SK-MEL-5 (cell line): ENCODE measurements at places on chromosomes 12 and 14. TPM values are rescaled to one million over a fixed set of nuclear protein-coding genes. Genes with fewer than 3 reads are reported as not detected.
A peak's percentile ranks its signal among the peaks of the same experiment; 100 is the strongest.

DNA sequence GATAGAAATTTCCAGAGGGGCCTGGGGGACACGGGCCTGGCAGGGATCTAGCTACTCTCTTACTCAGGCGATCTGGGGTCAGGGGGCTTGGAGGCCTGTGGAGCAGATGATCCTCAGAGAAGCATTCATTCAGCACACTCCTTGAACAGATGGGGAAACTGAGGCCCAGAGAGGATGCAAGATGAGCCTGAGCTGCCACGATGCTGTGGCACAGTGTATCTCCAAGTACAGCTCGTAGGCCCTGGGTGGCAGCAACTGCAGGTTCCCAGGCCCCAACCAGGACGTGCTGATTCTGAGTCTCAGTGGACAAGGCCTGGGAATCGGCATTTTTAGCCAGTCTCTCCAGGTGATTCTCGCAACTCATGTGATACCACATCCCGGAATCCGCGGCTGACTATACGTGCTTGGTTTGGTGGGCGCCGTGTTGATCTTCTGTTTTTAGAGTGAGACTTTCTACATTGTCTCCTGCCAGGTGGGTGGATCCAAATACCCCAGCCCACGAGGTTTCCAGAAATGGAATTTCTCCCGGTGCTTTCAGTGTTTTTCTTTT lies 22.5 kb downstream of the ADGRD1 start:
- DNase-seq = no peak

DNA sequence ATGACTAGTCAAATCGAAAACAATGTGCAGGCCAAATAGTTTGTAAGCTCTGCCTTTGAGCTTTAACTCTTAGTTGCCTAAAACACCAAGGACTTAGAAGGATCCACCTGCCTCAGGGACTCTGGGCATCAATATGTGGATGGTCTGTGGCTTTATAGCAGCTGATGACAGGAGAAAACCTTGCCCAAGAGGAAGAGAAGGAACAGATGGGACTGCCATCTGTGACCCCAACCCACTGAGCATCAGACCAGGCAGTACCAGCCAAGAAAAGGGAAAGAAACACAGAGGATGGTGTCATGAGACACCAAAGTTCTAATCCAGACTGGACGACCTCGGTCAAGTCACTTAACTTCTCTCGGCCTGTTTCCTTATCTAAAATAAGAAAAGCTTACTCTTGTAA lies 12.7 kb downstream of the TGFB3 start:
- no peak for DNase-seq

- no peak for DNase-seq
Observed at GRCh38 chr12:123937707-123938591, 34.7 kb downstream of the CCDC92 start.

- DNase-seq = no peak
Observed at GRCh38 chr12:79381248-79382208, 309.2 kb downstream of the PAWR start.

DNA sequence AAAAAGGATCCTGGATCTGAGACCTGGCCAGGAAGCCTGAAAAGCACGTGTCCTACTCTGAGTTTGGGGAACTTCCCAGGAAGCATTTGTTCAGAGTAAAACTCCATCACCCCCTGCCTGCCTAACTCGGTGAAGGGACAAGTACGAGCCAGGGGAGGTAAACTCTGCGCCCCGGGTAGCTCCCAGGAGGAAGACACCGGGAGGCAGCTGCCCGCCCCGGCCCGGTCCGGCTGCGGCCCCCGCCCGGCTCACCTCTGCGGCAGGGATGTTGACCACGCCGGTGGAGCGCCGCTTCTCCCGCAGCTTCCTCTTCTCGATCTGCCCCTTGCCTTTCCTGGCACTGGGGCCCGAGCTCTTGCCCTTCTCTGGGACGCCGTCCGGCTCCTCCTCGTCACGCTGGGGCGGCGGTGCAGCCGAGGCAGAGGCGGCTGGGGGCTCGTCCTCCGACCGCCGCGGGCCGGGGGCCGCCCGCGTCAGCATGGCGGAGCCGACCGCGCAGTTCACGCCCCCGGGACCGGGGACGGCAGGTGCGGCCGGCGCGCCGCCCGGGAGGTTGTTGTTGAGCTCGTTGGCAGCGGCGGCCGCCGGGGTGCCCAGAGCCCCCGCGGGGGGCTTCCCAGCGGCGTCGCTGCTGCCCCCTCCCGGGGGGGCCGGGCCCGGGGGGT lies 1.2 kb downstream of the PAWR start:
- peak; percentile 44 for DNase-seq

- DNase-seq = no peak
Observed at GRCh38 chr12:16150276-16150675, 127.2 kb downstream of the SLC15A5 start.

DNA sequence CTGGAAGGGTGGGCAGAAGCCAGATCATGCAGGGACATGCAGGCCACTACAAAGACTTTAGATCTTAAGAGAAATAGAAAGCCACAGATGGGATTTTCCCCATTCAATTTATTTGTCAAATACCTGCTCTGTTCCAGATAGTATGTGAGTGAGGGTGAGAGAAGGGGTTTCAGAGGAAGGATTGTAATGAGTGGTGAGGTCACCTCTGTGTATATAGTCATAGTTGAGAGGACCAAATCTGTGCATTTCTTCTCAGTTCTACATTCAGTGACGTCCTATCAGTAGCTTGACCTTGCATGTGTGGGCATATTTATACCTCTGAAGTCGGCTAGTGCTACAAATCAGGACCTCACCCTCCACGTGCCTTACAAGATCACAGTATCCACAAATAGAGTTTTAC lies 31.2 kb upstream of the RBM19 start:
- DNase-seq = no peak

GRCh38 chr14:73369428-73369827 lies 88.9 kb downstream of the NUMB start:
- no peak for DNase-seq

GRCh38 chr12:80205960-80206359 lies 106.6 kb downstream of the OTOGL start:
- no peak for DNase-seq

- DNase-seq = peak; percentile 78
Observed at GRCh38 chr12:116236148-116236731, 41.3 kb downstream of the MED13L start.

DNA sequence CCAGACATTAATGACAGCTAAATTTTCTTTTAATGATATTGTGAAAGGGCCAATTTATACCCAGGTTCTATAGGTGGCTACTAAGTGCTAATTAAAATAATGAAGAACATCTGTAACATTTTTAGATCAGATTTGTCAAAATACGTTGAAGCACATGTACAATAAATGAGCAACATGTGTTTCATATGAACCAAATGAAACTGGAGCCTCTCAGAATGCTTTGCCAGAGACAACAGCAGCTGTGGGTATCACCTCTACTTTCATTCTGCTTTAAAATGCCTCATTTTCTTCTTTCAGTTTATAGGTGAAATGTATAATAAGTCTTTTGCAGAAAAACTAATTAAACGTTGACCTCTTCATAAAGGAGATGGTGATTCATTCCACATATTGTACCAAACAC lies 26.1 kb upstream of the MYF6 start:
- DNase-seq = no peak

- DNase-seq = no peak
Observed at GRCh38 chr14:101399737-101400517, 161.4 kb upstream of the DIO3 start.

DNA sequence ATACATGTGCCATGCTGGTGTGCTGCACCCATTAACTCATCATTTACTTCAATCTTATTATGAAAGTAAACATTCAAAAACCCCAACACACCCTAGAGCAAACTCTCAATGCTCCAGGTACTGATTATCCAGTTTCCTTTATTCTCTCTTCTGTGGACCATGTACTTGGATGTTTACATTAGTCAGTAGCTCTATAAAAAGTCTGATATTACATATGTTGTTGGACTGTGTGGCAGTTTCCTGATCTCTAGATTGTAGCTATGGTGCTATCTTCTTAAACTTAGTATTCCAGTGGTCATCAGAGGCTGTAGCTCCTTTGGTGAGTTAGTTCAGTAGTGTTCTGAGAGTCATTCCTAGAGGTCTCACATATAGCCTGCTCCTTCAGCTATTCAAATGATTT lies 25.1 kb upstream of the ITGA5 start:
- no peak for DNase-seq

DNA sequence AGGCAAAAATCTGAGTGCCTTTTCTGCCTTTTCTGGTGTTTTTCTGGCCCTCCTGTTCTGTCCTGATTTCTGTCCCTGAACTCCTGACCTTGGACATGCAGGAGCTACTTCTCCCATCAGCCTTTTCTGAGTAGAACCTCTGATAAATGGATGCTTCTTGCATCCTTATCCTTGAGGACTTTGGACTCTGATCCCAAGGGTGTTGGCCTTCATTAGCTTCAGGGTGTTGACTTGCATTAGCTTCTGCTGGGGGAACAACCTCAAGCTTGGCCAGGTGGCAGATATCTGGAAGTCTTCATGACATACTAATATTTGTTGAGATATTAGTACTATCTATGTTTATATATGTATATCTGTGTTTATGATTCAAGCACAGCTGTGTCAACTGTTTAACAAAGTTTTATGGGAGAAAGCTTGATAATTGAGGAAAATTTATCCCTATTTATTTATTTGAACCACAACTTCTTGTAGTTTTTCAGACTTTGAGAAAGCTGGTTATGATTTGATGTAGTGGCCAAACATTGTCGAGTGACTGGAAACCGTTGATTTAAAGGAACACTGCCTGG lies 124.3 kb downstream of the CHST11 start:
- no peak for DNase-seq

- DNase-seq = no peak
Observed at GRCh38 chr14:35047976-35048513, 2.0 kb downstream of the FAM177A1 start.

GRCh38 chr14:53027041-53027440 lies 76.2 kb upstream of the FERMT2 start:
- no peak for DNase-seq

GRCh38 chr14:67428501-67429031 lies 16.6 kb upstream of the PLEK2 start:
- DNase-seq = peak; percentile 30

DNA sequence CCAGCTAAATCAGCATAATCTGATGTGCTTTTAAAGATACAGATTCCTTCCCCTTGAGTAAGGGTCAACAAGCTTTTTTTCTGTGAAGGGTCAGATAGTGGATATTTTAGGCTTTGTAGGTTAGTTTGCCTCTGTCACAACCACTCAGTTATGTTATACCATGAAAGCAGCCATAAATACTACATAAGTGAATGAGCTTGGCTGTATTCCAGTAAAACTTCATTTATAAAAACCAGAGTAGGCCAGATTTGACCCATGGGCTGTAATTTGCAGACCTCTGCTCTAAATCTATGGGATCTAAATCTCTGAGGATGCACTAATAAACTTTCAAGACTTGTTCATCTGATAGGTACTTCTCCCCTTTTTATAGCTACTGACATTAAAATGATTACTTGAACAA lies 47.7 kb downstream of the LEMD3 start:
- DNase-seq = no peak

Gene TMEM253
- total RNA-seq = 0.11 TPM in 1 of 2 replicates, not detected in the other

Gene TAS2R19
- 0.32 and 0.55 TPM in 2 replicates for total RNA-seq

Gene TSPAN19
- 0.48 and 0.69 TPM in 2 replicates for total RNA-seq

Gene RTL1
- total RNA-seq = not detected in 2 replicates
